ENCODE measurements at places on chromosomes 12 and 14. TPM values are rescaled to one million over a fixed set of nuclear protein-coding genes. Genes with fewer than 3 reads are reported as not detected.

- no peaks in the 10 kb centered on the region for H3K4me1 ChIP-seq
- DNase-seq: no peak
- no peak overlapping the region for H3K27ac ChIP-seq
- H3K27me3 ChIP-seq: no peaks in the 10 kb centered on the region
- H3K36me3 ChIP-seq: no peaks in the 10 kb centered on the region
Measured at GRCh38 chr12:80068173-80068572, 31.2 kb upstream of the OTOGL start.

GRCh38 chr12:96271469-96272199, 77.5 kb downstream of the ELK3 start:
- no peaks in the 10 kb centered on the region for H3K27me3 ChIP-seq
- H3K27ac ChIP-seq: no peak overlapping the region
- H3K4me1 ChIP-seq: no peaks in the 10 kb centered on the region
- no peak for DNase-seq

POU6F1 gene
- 0.17 TPM for total RNA-seq

DNA sequence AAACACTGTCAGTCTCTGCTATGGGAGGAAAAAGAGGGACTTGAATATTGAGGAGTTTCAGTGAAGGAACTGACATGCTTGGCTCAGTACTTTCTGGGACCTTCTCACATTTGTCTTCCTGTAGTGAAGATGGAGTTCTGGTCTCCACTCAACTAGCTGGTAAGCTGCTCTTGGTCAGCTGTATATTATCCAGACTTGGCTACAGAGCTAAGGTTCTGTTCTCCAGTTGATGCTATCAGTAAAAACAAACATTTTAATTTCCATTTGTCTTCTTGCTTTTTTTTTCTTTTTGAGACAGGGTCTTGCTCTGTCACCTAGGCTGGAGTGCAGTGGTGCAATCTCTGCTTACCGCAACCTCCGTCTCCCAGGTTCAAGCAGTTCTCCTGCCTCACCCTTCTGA, 5.3 kb downstream of the RNF34 start:
- no peak for DNase-seq
- no peak overlapping the region for H3K27ac ChIP-seq
- no peak overlapping the region for H3K4me3 ChIP-seq

DNA sequence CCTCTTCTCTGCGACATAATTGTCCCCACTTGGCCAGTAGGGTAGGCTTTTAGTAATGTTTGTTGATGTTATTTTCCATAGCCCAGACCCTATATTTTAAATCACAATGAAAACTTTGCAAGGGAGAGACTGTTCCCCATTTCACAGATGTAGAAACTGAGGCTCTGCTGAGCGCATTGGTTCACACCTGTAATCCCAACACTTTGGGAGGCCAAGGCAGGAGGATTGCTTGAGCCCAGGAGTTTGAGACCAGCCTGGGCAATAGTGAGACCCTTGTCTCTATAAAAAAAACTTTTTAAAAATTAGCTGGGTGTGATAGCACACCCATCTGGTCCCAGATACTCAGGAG, 114.8 kb downstream of the DIP2B start:
- H3K27ac ChIP-seq: peak overlapping the region; percentile 70
- H3K4me1 ChIP-seq: peaks cover 47% of the 10 kb centered on the region
- DNase-seq: no peak
- no peak overlapping the region for H3K4me3 ChIP-seq

SERPINA6 gene
- total RNA-seq: not detected

Measured in PC-3 (cell line).